ENCODE measurements at places on chromosomes 4 and X. TPM values are rescaled to one million over a fixed set of nuclear protein-coding genes. Genes with fewer than 3 reads are reported as not detected.

GRCh38 chr4:27921231-27921630 lies 1060.6 kb downstream of the STIM2 start:
- no peak for DNase-seq

DNA sequence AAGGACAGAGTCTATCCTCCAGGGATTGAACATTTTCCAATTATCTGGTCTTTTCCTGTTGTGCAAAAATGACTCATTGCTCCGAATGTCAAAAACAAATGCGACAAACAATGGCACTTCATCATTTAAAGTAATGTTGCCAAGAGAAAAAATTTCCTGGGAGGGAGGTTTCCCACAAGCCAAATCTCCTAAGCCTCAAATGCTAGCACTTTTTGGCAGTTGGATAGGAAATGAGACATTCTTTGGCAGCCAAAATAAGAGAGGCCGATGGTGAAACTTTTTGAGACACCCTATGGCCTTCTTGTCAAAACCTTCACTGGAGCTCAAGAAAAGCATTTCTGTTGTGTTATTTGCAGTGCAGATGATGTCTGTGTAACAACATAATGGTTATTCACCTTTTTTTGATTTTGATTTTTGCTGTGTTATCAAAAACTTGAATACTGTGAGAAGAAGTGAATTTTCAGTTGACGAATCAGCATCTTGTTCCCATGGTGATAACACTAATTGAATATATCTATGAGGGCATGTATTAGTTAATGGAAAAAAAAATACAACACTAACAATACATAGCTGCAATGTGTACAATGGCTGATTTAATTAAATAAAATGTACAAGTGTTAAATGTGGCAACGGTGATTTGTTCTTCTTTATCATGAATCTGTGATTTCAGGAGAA lies 333.8 kb downstream of the ANK2 start:
- no peak for DNase-seq

DNA sequence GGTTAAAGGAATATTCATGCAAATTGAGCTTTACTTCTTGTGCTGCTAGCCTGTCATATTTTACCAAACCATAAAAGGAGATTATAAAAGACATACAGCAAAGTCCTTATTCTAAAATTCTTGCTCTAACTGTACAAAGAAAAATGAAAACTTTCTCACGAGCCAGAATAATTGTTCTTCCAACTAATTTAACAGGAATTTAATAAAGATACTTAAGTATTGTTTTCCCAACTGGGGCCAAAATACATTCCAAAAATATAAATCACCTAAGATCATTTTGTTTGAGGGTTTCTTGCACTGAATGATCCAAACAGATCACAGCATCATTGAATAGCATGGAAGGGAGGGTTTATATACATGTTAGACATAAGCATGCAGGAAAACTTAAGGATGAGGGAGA lies 127.1 kb upstream of the PCDH18 start:
- DNase-seq = no peak

GRCh38 chr4:72468904-72469502 lies 100.0 kb downstream of the ADAMTS3 start:
- DNase-seq = peak; percentile 12

DNA sequence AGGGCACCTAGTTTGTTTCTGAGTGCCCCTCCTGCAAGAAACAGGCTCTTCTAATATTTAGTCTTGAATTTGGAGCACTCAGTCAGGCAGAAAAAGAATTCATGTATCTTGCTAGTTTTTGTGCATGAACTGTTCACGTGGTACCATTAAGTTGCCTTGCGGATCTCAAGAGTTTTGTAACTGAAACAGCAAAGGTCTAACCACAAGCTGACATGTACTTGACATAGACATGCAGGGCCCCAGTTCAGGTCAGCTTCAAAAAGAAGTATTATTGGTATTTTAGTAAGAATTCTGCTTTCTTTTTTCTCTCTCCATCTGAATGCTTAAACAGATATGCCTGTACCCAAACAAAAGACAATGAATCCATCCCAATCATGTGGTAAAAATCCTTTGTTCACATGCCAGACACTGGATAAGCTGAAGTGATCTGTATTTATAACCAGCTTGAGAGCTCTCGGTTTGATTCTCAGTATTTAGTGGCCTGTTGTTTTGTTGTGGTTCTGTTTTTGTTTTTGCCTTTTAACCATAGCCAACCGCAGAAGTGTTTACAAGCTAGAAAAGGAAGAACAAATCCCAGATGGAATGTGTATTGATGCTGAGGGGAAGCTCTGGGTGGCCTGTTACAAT lies 13.0 kb downstream of the RGN start:
- DNase-seq = no peak

GRCh38 chrX:12162420-12162819 lies 24.1 kb downstream of the FRMPD4 start:
- no peak for DNase-seq

DNA sequence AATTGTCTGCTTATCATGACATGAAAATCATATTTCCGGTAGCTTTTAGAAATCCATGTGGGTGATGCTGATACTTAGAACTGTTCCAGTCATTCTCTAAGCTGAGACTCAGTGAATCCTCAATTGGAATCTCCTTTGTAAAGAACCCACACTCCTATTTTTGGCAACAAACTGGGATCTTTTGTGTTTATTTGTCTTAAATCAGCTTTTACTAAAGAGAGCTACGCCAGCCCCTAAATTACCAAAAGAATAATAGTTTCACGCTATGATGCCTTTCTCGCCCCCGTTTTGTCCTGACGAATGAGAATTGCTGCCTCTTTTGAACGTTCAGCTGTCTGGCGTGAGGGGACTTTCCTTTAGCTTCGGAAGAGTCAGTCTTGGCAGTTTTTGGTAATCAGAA lies 195.9 kb downstream of the SHOX start:
- DNase-seq = no peak

DNA sequence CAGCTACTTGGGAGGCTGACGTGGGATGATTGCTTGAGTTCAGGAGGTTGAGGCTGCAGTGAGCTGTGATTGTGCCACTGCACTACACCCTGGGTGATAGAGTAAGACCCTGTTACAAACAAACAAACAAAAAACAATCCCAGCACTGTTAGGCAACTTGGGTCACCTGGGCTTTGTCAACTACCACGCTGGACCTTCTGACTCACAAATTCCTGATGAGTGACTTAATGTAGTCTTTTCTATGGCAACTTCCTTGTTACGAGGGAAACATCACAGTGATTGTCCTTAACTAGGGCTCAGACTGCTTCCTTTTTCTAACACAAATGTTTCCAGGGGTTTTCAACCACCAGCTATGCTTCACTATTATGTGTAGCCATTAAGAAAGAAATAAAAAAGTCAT lies 128.8 kb upstream of the GPC4 start:
- no peak for DNase-seq

DNA sequence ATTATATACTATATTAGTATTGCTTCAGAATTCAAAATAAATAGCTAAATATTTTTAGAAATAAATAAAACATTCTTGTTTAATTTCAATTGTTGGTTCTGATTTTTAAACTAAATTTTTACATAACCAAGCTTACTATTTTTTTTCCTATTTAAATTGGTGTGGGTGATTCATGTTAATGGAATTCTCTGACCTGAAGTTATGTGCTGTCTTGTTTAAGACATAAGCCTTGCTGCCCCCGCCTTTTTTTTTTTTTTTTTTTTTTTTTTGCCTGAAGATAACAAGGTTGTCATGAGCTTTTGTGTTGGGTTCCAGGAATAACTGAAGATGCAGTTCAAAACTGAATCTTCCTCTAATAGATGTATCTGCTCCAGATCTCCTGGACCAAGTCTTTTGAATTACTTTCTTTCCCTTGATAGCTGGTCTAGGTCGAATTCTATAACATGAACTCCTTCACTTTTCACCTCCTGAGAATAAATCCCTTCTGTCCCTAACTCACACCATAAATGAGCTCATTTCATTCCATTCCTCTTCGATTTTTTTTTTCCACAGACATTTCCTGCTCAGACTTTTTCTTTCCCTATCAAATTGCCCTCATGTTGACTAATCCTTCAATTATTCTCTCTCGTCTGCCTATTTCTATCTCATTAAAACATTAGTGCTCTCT lies 261.5 kb upstream of the FTHL17 start:
- no peak for DNase-seq

Gene TCEAL3
- 31.5 TPM for polyA plus RNA-seq

DNA sequence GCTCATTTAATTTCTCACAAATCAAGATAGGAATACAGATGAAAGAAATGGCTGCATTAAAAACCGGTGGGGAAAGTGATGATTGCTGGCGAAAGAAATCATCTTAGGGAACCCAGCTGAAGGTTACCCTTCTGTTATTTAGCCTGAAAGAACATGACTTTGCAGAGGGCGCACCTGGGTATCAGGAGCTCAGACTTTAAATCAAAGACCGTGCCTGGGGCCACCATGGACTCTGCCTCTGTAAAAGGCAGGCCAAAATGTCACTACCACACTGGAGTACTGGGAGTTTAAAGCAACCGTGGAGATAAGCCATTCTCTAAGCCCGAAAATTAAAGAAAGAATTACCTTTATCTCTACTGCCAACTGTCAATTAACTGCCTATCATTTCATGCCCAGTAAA lies 24.3 kb downstream of the GPC3 start:
- no peak for DNase-seq

Gene NDST3
- 4.5 TPM for polyA plus RNA-seq

Gene ADH4
- polyA plus RNA-seq = 0.71 TPM

GRCh38 chr4:8005814-8006215 lies 66.2 kb upstream of the AFAP1 start:
- no peak for DNase-seq

DNA sequence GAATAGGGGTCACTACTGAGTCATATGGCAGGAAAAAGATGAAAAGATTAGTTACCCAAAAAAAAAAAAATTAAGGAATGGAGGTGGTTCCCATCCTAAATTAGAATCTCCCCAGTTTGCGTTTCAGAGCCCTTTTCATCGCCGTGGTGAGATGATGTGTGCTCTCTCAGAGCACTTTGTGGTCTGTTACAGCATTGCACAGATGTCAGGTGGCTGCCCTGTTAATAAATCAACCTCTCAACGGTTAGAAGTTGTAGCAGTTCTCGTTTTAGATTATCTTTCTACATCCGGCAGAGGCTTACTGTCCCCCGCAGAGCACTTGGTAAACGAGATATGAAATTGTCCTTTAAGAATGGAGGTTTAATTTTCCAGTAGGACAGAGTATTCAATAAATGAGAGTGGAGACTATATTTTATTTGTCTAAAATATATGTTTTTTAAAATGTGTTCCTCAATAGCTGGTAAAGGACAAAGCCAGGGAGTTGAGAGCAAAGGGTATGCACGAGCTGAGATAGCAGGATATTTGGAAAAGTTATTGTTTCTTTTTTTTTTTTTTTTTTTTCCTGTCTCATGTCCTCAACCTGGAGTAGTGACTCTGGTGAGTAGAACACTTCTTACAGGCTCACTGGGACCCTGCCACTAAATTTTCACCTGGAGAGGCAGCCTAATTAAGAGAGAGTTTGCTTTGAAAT lies 26.9 kb downstream of the AFF1 start:
- peak; percentile 57 for DNase-seq

DNA sequence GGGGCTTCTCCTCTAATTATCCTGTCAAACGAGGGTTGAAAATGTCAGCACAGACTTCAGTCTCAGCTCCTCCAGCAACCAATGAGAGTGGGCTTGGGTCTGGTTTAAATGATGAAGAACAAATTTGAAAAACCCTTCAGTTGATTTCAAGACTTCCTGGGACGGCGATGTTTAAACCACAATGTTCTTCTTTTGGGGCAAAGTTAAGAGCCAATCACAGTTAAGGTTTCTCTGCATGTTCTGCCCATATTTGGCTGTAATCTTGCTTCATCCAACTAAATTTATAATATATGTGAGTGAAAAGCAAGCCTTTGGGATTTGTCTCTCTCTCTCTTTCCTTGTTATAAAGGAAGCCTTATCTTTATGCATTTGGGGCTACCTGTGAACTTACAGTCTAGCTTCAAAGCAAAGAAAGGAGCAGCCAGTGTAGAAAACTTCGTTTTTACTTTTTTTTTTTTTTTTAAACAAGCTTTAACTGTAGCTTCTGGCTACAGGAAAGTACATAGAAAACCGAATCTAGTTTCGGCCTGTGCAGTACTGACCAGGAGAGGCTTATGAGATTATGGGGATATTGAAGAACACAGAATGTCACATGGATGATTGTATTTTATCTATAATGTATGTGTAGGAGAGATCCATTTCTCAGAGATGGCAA lies 46.8 kb upstream of the FAM9C start:
- no peak for DNase-seq

Gene MAMLD1
- polyA plus RNA-seq = 7.5 TPM

Gene TMPRSS11D
- 0.13 TPM for polyA plus RNA-seq

Gene MAGEB2
- polyA plus RNA-seq = not detected

Gene GRIA3
- 2.6 TPM for polyA plus RNA-seq

- DNase-seq = no peak
Measured at GRCh38 chr4:18247189-18247588, 225.6 kb upstream of the LCORL start.

GRCh38 chr4:85522836-85523235 lies 47.9 kb downstream of the ARHGAP24 start:
- DNase-seq = no peak

Gene IRS4
- 1.6 TPM for polyA plus RNA-seq

DNA sequence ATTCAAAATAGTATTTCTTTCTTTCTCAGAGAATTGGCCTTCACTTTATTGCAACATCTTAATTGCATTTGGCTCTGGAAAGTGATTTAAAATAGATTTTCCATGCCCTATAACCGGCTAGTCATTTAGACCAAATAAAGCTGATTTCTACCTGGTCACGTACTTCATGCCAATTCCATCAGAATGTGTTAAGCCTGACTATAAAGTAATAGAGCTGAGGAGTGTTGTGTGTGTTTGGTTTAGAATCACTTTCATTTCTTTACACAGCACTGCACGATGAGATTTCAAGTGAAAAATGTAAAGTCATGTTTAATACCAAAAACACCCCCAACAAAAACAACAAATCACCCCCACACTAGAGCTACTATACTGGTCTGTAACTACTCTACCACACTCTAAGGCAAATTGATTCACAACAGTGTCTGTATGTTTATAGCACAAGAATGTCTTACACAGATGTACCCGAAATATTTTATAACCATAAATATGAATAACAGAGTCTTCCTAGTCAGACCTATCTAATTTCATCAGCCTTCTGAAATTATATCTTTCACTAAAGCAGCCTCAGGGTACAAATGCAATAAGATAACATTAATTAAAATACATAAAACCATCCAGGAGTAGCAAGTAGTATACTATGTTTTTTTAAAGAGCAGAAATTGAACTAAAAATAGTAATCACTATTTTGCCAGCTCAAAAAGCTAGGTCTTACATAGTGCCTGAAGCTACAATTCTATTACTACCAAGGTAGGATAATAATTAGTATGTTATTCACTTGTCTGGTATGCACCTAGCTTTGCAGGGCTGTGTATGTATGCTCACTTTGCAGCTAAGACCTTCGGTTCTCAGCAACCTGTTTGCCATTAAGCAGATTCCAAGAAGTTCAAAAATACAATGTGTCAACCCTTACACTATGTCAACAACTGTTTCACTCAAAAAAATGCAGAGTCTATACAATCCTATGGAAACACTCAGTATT lies 28.4 kb downstream of the APBB2 start:
- no peak for DNase-seq
